T-helper 2 cell treated with Interferon-gamma antibody and Interleukin-4, amounts not matched to agents 5 μg/mL and 100 μg/mL, for 36 hours (primary cell): ENCODE measurements at places on chromosomes 5 and 9.

DNA sequence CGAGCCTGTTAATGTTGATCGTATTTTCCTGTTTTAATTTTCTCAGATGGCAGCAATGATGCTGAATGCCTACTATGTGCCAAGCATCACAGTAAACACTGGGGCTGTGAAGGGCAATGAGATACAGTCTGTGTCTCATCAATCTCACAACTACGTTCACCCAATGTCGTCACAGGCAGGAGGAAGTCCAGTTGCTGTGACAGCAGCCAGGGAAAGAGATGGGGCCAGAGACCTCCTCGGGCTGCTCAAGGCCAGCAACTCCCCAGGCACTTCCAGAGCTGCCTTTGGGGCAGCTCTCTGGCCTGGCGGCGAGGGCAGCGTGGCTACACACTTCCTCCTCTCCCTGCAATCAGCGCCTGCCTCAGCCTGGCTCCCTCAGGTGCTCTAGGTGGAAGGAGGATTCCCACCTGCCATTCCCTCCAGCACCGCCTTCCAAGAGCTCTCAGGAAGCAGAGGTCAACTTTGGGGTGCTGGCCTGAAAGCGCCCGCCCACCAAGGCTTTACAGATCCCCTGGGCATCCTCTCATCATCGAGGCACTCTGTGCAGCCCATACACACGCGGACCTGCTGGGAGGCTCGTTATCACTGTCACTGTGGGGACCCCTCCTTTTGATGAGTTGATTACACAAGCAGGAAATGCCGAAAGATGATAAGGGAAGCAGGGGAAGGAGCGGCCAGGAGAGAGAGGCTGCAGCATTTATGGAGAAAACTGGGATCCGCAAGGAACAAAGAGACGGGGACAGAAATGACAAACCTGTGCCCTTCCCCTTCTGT, 159.2 kb downstream of the ZDHHC21 start:
- DNase-seq, result no peak

- DNase-seq, result no peak
Observed at GRCh38 chr9:136051837-136052471, 43.1 kb downstream of the NACC2 start.

DNA sequence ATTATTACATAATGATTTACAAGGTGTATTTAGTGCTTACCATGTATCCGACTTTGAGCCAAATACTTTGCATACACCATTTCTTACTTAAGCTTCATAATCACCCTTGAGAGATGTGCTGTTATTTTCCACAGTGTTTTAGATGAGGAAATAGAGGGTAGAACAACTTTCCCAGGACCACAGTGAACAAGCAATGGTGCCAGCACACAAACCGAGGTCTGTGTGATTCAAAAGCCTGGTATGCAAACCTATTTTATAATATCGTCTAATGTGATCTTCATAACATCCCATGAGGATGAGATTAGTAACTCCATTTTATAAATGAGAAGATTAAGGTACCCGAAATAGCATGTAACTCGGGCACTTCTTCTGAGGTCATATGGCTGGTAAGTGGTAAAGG, 294.7 kb downstream of the NSG2 start:
- no peak for DNase-seq

DNA sequence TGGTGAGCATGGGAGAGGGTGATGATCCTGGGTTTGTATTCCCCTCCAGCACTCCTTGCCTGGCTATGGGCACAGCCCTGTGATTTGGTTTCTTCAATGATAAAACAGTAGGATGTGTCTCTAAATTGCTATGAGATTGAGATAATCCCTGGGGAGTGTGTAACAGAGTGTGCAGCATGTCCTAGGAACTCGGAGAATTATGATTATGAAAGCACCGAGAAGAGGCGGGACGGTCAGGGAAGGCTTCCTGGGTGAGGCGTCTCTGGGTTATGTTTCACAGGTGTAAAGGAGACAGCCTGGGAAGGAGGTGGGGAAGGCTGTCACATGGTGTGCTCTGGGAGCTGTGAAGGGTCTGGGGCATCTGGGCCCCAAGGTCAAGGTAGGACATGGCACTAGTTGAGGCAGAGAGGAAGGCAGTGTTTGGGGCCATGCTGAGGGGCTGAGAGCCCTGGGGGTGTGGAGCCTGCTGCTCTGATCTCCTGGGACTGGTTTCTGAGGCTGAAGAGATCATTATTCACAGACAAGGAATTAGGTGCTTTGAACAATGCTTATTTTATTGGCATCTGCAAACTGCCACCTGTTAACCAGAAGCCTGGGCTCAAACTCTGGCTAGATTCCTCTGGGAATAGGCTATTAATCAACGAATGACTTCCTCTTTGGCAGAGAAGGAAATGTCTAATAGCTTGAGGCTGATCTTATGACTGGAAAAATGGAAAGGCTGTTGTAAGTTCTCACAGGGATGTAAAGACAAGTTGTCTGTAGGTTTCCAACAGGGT, 73.8 kb upstream of the IL12B start:
- DNase-seq, result no peak

- DNase-seq, result no peak
Observed at GRCh38 chr5:112956606-112957005, 20.0 kb upstream of the DCP2 start.
